Activated CD4-positive, alpha-beta T cell treated with anti-CD3 and anti-CD28 coated beads, Interleukin-2, amount 50 U/mL, for 24 hours (primary cell): ENCODE measurements at places on chromosomes 7 and 10.

DNA sequence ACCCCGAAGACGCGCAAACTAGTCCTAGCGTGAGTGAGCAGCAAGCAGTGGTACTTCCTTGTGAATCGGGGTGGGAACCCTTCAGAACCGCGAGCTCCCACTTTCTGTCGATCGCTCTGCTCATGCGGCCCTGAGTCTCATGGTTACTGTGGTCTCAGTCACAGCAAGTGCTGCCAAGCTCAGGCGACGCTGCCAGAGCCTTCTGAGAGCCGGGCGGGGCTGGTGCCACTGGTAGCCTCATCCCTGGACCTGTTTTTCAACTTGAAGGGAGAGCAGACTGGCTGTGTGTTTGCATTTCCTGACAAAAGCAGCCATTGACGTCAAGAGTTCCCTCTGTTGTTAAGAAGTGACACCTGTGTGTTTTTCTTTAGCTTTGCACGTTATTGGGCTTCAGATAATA is 32.9 kb upstream of the BHLHA15 start:
- no peak for DNase-seq

DNA sequence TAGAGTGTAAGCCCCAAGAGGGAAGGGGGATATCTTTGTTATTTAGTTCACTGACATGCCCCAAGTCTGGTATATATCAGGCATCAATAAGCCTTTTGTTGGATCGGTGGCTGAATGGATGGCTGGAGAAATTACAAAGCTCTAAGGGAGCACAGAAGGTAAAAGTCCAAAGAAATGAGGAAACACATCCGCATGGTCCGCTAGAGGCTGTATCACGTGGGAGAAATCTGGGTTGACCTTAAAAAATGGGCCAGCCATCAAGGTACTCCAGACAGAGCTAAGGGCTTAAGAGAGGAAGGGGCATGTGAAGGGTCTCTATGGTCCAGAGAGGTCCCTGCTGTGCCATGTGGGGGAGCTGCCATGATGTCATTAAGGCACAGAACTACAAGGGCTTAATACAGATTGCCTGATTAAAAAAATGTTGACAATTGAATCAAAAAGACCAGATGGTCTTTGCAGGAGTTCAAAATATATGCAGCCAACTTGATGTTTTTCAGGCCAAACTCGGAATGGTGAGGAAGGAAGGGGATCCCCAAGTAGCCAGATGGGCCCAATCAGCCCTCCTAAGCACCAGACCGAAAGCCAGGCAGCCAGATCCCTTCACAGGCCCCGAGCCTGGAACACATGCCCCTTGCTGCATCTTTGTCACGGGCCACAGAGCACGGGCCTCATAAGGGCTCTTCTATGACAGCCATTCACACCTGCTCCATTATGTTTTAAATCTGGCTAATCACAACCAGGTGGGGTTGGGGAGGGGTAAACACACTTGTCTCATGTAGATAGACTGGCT is 31.9 kb downstream of the SCRN1 start:
- no peak for DNase-seq

GRCh38 chr10:132110111-132110521 is 44.4 kb downstream of the JAKMIP3 start:
- no peak for DNase-seq

DNA sequence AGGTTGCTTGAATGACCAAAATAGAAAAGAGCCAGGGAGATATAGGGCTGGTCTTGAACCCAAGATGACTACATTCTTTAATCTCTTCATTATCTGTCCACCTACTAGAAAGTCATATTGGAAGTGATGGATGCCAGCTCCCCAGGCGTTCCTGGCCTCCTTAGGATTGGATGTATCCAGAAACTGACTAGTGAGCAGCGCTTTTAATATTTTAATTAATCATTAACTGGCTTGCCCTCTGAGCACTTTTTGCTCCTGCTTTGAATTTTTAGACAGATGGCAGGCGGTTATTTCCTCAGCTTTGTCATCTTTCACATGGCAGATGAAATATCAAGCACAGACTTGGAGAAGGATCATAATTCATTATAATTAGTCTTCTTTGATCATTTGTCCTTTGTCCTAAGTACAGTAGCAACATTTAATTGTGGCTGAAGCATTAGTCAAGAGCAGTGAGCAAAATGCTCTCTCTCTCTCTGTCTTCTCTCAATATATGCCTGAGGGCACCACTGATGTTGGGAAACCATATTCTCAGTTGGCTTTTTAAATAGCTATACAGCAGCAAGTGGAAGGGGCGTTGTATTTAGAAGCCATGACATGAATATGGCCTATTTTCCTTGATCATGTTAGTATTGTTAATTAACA is 588.0 kb downstream of the NRG3 start:
- DNase-seq: no peak

GRCh38 chr10:109941236-109941862 is 18.0 kb upstream of the XPNPEP1 start:
- no peak for DNase-seq

- DNase-seq: no peak
These were observed 259.1 kb upstream of the KLF6 start for GRCh38 chr10:4043897-4044665.

DNA sequence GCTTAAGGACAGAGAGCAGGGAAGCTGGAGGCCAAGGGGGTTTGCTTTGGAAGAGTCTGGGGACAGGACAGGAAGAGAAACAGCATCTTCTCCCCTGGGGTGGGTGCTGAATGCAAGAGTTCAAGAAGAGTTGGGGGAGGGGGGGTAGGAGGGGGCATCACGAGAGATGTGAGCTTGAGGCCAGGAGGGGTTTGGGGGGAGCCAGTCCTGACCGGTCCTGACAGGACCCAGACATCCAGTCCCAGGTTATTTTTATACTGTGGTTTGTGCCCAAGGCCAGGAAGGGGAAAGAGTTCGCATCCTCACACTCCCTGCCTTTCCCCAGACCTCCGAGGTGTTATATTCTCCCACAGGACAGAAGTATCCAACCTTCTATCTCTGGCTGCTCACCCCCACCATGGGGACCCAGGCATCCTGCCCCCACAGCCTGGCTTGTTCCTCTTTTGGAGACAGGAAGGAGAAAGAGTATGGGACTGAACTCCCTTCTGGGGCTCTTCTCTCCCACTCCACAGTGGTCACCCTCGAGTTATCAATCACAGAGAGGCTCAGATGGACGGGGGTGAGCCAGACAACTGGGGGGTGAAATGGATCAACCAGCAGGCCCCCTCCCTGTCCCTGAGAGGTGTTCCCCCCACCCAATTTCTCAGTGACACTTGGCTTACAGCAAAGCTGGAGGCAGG is 2.8 kb downstream of the TSC22D4 start:
- no peak for DNase-seq

- DNase-seq: no peak
These were observed 81.6 kb upstream of the LRRC4 start for GRCh38 chr7:128112781-128113221.

GRCh38 chr7:111755383-111755782 is 193.1 kb upstream of the IMMP2L start:
- DNase-seq: no peak

DNA sequence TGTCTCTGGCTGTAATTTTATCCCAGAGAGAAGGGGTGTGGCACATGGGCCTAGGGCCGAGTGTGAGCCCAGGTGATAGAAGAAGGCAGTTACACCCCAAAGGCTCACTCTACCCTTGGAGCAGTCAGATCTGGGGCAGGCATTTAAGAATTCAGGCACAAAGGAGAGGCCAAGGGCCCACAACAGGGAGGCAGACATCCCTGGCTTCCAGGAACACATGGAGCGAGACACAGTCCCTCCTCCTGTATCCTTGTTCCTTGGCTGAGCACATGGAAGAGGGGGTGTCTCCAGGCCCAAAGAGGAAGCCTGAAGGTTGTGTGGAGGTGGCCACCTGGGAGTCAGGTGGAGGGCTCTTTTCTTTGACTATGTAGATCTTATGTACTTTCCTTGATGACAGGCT is 286.2 kb downstream of the RPS24 start:
- DNase-seq: no peak

DNA sequence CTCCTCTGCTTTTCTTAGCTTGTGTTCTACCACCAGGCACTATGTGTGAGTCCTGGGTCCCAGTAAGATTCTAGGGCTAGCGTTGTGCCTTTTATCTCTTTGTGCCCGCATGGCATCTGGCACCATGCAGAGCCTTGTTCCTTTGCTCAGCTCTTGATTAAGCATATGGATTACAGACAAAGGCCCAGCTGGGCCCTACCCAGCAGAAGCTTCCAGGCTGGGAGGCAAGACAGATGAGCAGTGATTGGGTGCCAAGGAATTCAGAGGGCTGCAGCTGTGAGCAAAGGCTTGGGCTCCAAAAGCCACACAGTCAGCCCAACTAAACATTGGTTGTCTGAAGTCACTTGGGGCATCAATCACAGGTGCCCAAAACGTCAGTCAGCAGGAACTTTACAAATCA is 2.0 kb downstream of the ACSM6 start:
- no peak for DNase-seq

DNA sequence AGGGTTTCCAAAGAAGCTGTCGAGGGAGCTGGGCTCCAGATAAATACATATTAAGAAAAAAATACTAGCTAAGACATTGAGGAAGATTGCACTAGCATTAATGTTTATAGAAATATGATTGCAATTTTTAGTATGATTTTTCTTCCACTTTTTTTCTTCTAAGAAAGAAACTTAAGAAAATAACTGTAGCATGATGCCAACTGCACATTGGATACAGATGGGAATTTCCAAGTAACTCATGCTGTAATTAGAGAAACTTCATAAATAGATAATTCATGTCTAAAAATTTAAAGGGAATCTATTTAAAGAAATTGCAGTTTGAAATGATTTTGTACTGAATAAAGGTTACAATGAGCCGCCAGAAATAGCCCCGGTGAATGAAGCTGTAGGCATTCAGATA is 119.4 kb downstream of the POLR1F start:
- no peak for DNase-seq

DNA sequence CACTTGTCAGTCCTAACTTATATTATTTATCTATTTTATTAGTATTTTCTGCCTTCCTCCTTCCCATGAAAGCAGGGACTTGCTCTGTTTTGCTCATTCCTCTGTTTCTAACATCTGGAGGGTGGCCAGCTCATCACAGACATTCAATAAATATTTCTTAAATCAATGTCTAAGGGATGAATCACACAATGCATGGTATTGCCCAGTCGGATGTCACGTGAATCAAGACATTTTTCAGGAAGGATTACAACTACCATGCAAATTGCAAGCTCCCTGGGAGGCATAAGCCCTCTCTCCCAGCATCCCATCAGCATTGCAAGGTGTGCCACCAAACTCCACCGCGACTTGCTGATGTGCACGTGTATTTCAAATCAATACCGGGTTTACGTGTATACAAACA is 146.6 kb upstream of the RNF32 start:
- no peak for DNase-seq

- DNase-seq: no peak
These were observed 19.1 kb upstream of the MTPAP start for GRCh38 chr10:30368065-30368718.

DNA sequence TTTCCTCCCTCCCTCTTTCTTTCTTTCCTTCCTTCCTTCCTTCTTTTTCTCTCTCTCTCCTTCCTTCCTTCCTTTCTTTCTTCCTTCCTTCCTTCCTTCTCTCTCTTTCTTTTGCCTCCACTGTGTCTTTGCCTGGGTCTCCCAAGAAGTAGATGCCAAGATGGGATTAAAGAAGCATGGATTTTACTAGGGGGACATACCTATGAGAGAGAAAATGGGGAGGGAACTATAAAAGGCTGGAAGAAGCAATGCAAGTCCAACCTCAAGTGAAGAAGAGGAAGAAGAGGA is 33.3 kb upstream of the CRTAC1 start:
- DNase-seq: no peak

GRCh38 chr10:36885746-36886145 is 239.7 kb upstream of the ANKRD30A start:
- no peak for DNase-seq

GRCh38 chr7:151900986-151901621 is 24.2 kb upstream of the PRKAG2 start:
- no peak for DNase-seq

DNA sequence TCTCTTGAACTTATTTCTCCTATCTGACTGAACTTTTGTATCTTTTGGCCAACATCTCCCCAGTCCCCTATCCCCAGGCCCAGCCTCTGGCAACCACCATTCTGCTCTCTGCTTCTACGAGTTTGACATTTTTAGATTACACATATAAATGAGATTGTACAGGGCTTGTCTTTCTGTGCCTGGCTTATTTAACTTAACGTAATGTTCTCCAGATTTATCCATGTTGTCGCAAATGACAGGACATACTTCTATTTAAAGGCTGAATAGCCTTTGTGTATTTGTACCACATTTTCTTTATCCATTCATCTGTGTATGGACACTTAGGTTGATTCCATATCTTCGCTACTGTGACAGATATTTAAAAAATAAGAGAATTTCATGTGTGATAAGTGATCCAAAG is 98.6 kb downstream of the LSMEM1 start:
- DNase-seq: no peak

DNA sequence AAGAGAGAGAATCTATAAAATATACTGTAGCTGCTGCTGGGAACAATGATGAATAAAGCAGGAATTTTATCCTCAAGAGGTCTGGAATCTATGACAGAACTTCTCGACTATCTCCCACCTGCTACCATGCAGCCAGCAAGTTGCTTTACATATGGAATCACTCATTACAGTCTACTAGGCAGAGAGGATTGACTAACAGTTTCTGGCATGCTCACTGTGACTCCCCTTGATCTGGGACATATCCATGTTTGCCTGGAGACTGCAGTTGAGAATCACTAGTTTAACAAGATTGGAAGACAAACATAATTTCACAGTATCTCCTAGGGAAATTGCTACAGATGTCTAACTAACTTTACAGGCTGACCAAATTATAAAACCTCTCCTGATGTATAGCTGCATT is 13.3 kb downstream of the GPR37 start:
- no peak for DNase-seq

- DNase-seq: no peak
These were observed 64.2 kb downstream of the CNNM2 start for GRCh38 chr10:102982296-102982695.

- DNase-seq: no peak
These were observed 18.9 kb upstream of the PNLIPRP3 start for GRCh38 chr10:116408719-116409118.

DNA sequence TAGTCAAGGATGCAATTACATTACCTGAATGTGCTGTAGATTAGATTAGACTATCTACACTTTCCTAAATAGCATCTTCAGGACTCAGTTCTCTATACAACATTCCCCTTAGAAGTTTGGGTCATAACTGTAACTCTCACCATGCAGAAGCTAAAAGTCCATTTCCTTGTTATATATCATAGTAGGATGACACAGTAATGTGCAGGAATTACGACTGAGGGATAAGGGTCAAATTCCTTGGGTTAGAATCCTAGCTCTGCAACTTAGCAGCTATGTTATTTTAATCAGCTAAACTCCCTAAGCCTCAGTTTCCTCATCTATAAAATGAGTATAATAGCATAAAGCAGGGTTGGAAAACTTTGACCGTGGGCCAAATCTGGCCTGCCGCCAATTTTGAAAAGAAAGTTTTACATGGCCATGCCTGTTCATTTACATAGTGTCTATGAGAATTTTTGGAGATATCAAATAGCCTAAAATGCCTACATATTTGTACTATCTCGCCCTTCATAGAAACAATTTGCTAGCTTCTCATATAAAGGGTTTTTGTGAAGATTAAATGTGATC is 14.8 kb downstream of the NRCAM start:
- no peak for DNase-seq

- DNase-seq: no peak
These were observed 94.2 kb downstream of the CD36 start for GRCh38 chr7:80732630-80733029.

- DNase-seq: no peak
These were observed 75.8 kb downstream of the NKX6-2 start for GRCh38 chr10:132710036-132710686.

GRCh38 chr7:148688526-148688925 is 10.2 kb upstream of the CUL1 start:
- DNase-seq: no peak
